ENCODE measurements at places on chromosomes 1 and 21. TPM values are rescaled to one million over a fixed set of nuclear protein-coding genes. Genes with fewer than 3 reads are reported as not detected.

Gene GBP3
- 4.6 TPM for total RNA-seq

Gene F5
- total RNA-seq, result not detected

Gene C1orf53
- total RNA-seq, result 4.4 TPM

Gene NCF2
- total RNA-seq, result not detected

Gene CYB5RL
- total RNA-seq, result 5.2 TPM

Gene TRIM58
- not detected for total RNA-seq

Gene ARL8A
- total RNA-seq, result 25.2 TPM

Gene FCRL2
- total RNA-seq, result not detected

Gene GUCA2A
- not detected for total RNA-seq

Gene TRIM62
- total RNA-seq, result 4.2 TPM

Gene GOLPH3L
- total RNA-seq, result 13.1 TPM

Gene AVPR1B
- total RNA-seq, result not detected

Gene CR1
- not detected for total RNA-seq

Gene LCE1A
- total RNA-seq, result not detected

Gene ZSCAN20
- 4.9 TPM for total RNA-seq

Gene LDLRAD2
- under 0.01 TPM for total RNA-seq

Gene HES2
- 0.15 TPM for total RNA-seq

Gene IER5
- 37.3 TPM for total RNA-seq

Gene B3GALT5
- total RNA-seq, result under 0.01 TPM

Gene ADGRL4
- 7.0 TPM for total RNA-seq

Gene ZNF695
- 3.0 TPM for total RNA-seq

Gene F13B
- total RNA-seq, result not detected

Gene KRTAP10-9
- total RNA-seq, result not detected

Gene ELK4
- 4.5 TPM for total RNA-seq

Gene TSPAN1
- total RNA-seq, result 0.89 TPM

Gene FHAD1
- total RNA-seq, result 0.17 TPM

Gene PRR9
- not detected for total RNA-seq

Gene PADI2
- total RNA-seq, result under 0.01 TPM

Gene GPR37L1
- total RNA-seq, result not detected

Gene FCAMR
- not detected for total RNA-seq

Gene KLHDC9
- total RNA-seq, result 2.9 TPM

Gene CD84
- not detected for total RNA-seq

Gene BTBD19
- 1.8 TPM for total RNA-seq

Gene PDPN
- 1.3 TPM for total RNA-seq

Gene TP73
- not detected for total RNA-seq

Gene KRTAP19-7
- total RNA-seq, result not detected

Gene NPHS2
- total RNA-seq, result not detected
